ENCODE measurements at places on chromosomes 4 and X.

- no peak for DNase-seq
Measured at GRCh38 chrX:13894888-13895565, 78.1 kb upstream of the GPM6B start.

GRCh38 chr4:54719378-54719777, 61.6 kb downstream of the KIT start:
- DNase-seq = no peak

- DNase-seq = no peak
Measured at GRCh38 chr4:8241211-8241779, 28.3 kb upstream of the HTRA3 start.

DNA sequence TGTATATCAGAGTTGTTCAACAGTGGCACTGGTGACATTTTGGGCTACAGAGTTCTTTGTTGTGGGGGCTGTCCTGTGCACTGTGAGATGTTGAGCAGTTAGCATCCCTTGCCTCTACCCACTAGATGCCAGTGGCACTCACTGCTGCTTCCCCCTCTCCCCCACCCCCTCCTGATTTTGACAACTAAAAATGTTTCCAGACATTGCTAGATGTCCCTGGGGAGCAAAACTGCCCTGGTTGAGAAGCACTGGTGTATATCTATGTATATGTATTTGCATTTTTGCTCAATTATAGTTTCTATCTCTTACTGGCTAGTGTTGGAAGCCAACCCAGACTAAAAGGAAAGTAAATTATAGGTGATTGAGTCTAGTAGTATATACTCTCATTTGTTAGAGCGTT, 2.4 kb downstream of the TMEM131L start:
- no peak for DNase-seq

DNA sequence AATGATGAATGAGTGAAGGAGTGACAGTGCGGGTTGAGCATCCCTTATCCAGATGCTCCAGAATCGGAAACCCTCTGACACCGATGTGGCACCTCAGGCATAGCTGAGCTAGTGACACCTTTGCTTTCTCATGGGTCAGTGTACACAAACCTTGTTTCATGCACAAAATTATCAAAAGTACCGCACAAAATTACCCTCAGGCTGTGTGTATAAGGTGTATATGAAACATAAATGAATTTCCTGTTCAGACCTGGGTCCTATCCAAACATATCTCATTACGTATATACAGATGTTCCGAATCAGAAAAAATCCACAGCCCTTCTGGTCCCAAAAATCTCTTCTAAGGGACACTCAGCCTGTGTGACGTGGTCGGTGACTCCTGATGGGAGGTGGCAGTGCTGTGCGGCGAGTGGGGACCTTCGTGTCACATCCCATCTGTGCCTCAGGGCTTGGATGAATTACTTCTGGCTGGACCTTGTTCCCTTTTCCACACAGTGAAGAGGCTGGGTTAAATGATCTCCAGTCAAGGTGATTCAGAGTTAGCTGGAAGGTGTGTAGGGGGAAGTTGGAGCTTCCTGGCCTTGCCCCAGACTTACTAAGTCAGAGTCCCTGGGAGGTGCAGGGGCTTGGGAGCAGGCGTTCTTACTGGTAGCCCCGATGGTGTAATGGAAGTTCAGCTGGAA, 18.8 kb downstream of the RGS12 start:
- DNase-seq = no peak

All from stimulated activated CD4-positive, alpha-beta T cell treated with anti-CD3 and anti-CD28 coated beads, Interleukin-2, amount 100 ng/mL, for 24 hours (primary cell).